ENCODE measurements at places on chromosomes 11 and 22.

- no peak for DNase-seq
These were observed 39.2 kb upstream of the LRRC32 start for GRCh38 chr11:76709756-76710155.

- DNase-seq: no peak
These were observed 4.2 kb upstream of the MPPED1 start for GRCh38 chr22:43407591-43407990.

GRCh38 chr22:29426476-29426875 lies 11.9 kb upstream of the RFPL1 start:
- no peak for DNase-seq

DNA sequence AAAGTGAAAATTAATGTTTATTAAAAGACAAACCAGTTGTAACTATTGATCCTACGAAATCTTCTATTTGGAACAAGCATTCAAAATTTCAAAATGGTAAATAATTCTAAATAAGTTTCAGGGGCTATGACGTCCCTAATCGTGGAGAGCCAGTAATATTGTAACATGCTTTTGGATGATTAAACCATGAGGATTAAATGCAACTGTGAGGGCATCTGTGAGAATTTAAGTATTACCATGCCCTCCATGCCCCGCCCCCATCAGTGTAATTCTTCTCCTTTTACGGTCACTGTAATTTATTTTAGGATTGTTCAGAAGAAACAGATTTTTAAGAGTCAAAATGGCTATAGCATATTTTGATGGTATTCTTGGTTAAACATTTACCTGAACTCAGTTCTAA lies 133.2 kb downstream of the APOL5 start:
- DNase-seq: no peak

All from naive B cell (primary cell).